ENCODE measurements at places on chromosomes 3 and 15.

DNA sequence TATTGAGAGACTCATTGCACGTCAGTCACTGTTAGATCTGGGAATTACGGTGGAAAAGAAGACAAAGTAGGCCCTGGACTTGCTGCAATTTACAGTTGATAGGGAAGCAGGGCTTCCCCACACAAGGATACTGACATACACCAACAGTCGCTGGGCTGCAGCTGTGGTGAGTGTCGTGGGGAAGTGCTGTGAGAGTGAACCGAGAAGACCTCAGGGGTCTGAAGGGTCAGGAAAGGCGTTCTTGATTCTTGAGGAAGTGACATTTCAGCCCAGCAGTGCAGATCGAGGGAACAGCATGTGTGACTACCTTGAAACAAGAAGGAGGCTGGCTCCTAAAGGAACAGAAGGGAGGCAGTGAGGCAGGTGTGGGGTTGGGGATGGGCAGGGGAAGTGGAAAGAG lies 22.5 kb downstream of the MYZAP start:
- DNase-seq: no peak

GRCh38 chr3:176839466-176839865 lies 357.8 kb downstream of the TBL1XR1 start:
- DNase-seq: no peak

DNA sequence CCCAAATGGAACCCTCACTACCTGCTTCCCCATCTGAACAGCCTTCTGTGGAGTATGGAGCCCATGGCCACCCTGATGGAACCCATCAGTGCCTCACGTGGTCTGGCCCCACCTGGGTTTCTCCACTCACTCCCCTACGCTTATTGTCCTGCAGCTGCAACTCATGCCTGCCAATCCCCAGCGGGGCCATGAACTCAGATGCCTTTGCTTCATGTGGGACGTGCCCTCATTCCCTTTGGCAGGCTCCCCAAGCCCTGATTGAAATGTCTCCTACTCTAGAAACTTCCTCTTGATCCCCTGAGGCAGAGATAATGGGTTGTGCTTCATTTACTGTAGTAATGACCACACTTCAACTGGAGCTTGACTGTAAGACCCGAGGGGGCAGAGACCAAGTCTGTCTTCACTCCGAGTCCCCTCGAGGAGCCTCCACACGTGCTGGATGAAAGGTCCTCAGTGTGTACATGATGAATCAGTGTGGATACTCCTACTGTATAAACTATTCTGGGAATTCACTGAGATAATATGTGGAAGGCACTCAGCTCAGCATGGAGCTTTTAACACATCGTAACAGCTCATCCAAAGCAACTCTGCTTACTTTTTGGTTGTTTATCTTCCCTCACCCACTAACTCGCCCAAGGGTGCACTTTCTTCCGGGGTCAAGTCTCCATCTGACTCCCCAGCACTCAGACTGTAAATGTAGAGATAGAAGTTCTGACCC lies 232.8 kb upstream of the BHLHE40 start:
- no peak for DNase-seq

GRCh38 chr3:171219258-171219657 lies 192.7 kb upstream of the SLC2A2 start:
- DNase-seq: no peak
